ENCODE measurements at places on chromosomes 7 and 10.

DNA sequence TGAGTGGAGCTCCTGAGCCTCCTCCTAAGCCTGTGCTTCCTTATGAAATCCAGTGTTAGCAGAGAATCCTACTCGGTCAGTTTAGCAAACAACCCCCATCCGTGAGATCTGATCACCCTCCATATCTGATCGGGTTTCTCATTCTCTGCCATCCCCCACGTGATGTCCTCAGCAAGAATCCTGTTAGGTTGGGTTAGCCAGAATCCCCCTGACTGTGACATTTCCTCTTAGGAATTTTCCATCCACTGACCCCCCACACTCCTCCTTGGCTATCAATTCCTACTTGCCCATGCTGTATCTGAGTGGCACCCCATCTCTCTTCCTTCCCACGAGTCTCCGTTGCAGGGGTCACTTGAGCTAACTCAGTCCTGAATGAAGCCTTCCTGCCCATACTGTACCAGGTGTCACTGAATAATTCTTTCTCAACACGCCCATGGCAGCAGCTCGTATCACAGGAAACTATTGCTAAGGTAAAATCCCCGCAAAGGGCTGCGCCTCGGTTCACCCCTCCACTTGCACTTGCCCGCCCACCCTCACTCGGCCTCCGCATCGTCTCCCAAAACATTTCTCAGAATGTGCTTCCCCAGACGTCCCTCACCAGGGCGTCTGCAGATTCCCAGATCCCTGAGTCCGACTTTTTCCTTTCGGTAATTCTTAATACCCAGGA lies 44.1 kb downstream of the MYOF start:
- DNase-seq, result peak; percentile 66

- DNase-seq, result peak; percentile 88
Measured at GRCh38 chr7:17781491-17782215, 158.6 kb downstream of the SNX13 start.

- DNase-seq, result no peak
Measured at GRCh38 chr10:131788386-131788785, 112.4 kb upstream of the PPP2R2D start.

GRCh38 chr10:89837165-89838043 lies 136.0 kb downstream of the KIF20B start:
- DNase-seq, result peak; percentile 24

GRCh38 chr7:12303495-12303894 lies 92.4 kb downstream of the TMEM106B start:
- peak; percentile 31 for DNase-seq

DNA sequence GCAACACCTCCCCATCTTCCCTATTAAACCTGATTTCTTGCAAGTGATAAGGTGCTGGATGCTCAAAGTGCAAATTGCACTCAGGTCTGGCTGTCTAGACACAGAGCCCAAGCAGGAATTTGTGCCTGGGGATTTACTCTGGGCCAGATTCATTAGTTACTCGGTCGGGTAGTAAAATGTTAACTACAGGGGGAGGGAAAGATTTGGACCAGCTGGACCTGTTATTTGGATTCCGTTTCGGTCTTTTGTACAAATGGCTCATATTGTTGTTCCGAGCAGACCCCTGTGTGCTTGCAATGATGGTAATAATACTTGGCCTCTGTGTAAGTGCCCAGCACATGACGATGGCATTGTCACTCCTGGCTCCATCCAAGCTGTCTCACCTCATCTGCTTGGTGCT lies 609.6 kb downstream of the KCNMA1 start:
- DNase-seq, result no peak

GRCh38 chr7:26556061-26556881 lies 264.6 kb downstream of the SNX10 start:
- no peak for DNase-seq

GRCh38 chr7:6359021-6359420 lies 86.6 kb upstream of the CYTH3 start:
- no peak for DNase-seq

- peak; percentile 64 for DNase-seq
Measured at GRCh38 chr10:73892310-73893030, 18.1 kb upstream of the CAMK2G start.
